ELF-1 (cell line): ENCODE measurements at places on chromosomes 16 and 17.
A peak's percentile ranks its signal among the peaks of the same experiment; 100 is the strongest.

DNA sequence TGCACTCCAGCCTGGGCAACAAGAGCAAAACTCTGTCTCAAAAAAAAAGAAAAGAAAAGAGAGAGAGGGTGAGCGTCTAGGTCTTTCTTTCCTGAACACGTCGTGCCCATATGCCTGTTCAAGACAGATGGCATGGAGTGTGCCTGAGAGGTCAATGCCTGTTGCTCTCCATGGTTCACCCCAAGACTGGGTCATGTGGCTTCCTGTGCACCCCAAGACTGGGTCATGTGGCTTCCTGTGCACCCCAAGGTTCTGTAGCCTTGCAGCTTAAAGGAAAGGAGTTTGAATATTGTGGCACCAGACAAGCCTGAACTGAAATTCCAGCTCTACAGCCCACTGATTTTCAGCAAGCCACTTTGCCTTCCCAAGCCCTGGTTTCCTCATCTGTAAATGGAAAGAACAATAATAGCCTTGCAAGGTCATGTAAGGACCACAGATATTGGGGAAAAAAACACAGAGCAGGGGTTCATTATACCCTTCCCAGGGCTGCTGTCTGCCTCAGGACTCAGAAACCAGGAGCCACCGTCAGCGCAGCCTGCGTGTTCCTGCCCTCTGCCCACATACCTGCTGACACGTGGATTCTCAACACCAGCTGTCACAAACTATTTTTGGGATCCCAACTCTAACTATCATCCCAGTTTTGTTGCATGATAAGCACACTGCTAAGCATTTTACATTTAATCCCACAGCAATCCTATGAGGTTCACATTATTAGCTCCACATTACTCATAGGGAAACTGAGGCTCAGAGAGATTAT, 18.0 kb upstream of the NAGS start:
- DNase-seq, result no peak

DNA sequence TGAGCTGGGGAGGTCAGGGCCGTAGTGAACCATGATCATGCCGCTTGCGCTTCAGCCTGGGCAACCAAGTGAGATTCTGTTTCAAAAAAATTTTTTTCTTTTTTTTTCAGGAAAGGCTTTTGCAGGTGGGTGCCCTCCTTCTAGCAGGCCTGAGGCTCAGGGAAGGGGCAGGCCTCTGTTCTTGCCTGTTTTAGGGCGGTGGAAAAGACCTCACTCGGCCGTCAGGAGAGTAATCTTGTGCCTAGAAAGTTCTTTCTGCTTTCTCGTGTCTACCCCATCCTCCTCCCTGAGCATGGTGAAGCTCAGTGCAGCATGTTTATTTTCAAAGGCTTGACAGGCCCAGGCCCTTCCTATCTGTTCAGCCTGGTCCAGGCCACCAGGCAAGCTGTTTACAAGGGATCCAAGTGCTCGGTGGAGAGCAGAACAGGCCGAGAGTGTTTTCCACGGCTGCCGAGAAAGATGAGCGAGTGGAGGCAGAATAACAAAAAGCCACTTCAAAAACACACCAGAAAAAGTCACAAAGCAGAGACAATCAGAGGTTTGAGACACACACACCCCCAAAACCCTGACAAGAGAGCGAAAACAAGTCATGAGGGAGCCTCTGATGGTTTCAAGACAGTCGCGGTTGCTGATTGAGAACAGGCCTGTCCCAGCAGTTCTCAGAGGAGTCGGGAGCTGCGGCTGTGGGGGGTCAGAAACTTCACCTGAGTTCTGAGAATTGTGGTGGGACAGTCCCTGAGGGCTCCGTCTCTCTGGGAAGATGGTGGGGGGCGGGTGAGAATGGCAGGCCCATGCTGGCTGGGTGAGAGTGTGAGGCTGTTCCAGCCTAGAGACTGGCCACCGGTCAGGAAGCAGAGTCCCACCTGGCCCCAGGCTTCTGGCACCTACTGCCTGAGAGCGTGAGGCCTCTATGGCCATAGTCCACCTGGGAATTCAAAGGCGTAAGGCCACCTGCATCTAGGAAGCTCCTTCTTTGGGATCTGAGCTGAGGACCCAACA, 37.5 kb upstream of the CCR7 start:
- peak; percentile 32 for DNase-seq

DNA sequence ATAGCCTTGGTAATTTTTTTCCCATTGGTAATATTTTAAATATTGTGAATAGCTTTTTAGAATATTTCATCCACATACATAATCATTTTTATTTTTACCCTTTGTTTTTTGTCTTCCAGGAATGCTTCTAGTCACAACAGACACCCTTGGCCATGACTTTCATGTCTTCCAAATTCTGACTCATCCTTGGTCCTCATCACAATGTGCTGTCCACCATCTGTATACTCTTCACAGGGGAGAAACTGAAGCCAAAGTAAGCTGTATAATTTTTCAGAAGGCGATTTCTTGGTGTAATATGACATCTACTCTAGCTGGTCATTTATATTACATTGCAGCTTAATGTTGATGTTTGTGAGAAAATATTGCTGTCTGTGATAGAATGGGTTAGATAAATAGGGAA, 269.4 kb downstream of the BCAS3 start:
- DNase-seq, result no peak

- no peak for DNase-seq
Measured at GRCh38 chr17:57268181-57268580, 11.9 kb downstream of the MSI2 start.

DNA sequence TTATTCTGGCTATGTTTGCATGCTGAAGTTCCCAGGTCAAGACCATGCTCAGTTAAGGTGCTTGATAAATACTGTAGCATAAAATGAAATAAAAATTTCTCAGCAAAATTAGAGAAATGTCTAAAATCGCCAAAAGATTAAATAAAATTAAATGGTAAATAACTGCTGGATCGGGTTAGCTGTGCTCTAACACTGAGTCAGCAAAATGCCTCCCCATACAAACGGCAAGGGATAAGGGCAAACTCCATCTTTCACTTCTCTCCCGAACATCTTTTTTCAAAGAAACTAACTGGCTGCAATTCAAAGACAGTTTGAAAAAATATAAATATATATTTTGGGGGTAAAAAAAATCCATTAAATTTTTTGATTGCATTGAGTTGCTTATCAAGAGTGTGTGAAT, 162.2 kb upstream of the ZFHX3 start:
- no peak for DNase-seq

GRCh38 chr16:81446907-81447268, 2.3 kb downstream of the CMIP start:
- DNase-seq, result peak; percentile 44

- no peak for DNase-seq
Measured at GRCh38 chr17:64048805-64049204, 28.4 kb upstream of the ICAM2 start.

- peak; percentile 69 for DNase-seq
Measured at GRCh38 chr16:30060836-30061554, 4.6 kb upstream of the ALDOA start.
